Activated CD8-positive, alpha-beta memory T cell treated with anti-CD3 and anti-CD28 coated beads for 1 hour (primary cell): ENCODE measurements at places on chromosomes 4 and X.

DNA sequence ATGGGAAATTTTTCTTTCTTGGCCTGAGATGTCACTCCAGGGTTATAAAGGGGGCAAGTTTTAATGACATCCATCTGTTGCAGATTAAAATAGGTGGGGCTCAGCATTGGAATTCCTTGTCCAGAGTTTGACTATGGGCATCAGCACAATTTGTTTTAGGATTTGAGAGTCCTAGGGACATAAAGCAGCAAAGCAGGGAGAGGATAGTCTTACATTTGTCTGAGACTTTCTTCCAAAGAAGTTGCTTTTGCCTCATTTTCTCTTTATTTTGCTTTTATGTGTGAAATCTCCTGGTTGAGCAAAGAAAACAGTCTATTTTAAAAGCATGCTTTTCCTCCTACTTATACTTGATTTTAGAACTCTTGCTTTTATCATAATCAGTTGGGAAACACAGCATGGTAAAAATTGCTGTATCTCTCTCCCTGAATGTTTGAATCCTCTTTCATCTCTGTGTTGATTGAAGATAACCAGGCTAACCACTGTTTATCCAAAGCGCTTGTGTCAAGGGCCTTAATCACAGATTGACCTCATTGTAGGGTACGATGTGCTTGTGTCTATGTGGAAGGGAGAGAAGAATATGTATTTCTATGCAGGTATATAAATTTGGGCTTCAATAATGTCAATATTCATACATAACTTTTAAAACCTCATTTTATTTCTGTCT is 121.5 kb downstream of the ANK2 start:
- DNase-seq = no peak

- DNase-seq = no peak
Observed at GRCh38 chrX:40168480-40169011, 70.8 kb upstream of the BCOR start.

GRCh38 chr4:175973027-175973923 is 92.4 kb upstream of the WDR17 start:
- no peak for DNase-seq

- no peak for DNase-seq
Observed at GRCh38 chr4:3417448-3417847, 24.3 kb upstream of the HGFAC start.

GRCh38 chr4:143421609-143422008 is 84.9 kb downstream of the GAB1 start:
- DNase-seq = no peak

DNA sequence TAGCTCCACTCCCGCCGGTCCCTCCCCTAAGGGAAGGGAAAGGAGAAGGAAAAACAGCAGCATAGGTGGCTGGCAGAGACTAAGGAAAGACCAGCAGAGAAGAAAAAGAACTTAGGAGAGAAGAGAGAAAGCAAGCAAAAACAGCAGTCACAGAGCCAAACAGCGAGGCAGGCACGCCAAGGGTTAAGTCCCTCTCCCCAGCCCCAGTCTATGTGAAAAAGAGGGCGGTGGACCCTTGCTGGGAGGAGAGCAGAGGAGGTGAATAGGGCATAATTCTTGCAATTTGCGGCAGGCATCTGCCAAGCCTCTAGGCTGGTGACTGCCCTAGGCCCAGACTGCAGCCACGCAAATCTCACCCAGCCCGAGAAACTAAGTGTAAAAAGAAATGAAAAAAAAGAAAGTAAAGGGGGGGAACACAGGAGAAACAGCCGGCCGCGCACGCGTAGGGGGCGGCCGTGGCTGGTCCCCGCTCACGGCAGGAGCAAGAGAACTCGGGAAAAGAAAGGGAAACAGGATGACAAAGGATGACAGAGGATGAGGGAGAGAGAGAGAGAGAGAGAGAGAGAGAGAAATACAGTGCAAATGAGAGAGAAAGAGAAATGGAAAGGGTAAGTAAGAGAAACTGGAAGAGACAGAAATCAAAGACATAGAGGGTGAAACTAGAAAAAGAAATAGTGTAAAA is 48.6 kb downstream of the MAGEA9 start:
- no peak for DNase-seq

DNA sequence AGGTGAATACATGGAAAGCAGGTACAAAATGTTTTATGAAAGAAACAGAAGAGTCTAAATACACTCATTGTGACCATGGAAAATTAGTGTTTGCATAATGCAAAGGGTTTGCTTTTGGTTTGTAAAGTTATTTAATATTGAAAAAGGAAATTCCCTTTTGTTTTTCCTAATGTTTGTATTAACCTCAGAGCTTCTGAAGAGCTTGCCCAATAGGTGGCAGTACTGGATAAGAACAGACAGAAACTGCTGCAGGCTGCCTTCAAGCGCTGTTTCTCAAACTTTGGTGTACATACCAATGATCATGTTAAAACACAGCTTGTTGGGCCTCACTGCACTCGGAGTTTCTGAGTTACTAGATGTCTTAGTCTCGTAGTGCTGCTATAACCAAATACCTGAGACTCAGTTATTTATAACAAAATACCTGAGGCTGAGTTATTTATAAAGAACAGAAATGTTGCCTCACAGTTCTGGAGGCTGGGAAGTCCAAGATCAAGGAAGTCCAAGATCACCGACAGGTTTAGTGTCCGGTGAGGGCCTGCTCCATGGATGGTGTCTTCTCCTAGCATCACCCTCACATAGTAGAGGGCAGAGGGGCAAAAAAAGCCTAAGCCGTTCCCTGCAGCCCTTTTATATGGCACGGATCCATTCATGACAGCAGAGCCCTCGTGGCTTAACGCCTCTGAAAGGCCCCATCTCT is 54.2 kb downstream of the SUPT20HL2 start:
- DNase-seq = no peak

GRCh38 chr4:177737387-177737940 is 295.2 kb upstream of the AGA start:
- no peak for DNase-seq
